MV-4-11 (cell line): ENCODE measurements at places on chromosomes 12 and 14.

GRCh38 chr12:45718306-45718705 is 11.2 kb upstream of the ARID2 start:
- no peak for DNase-seq

DNA sequence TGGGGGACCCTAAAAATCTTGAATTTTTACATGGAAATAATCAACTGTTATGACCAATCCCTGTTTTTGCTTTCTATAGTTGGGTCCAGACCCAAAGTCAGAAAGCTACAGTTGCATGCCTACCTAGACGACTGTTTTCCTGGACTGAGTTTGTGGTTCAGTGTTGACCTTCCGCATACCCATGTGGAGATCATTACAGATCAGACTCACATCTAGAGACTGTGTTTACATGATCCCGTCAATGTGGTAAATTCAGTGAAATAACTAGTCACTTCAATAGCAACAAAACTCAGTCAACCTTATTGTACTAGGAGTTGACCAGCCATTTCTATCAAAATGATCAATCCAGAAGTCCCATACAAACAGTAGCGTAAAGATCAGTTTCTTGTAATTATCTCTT is 257.6 kb downstream of the EGLN3 start:
- no peak for DNase-seq

DNA sequence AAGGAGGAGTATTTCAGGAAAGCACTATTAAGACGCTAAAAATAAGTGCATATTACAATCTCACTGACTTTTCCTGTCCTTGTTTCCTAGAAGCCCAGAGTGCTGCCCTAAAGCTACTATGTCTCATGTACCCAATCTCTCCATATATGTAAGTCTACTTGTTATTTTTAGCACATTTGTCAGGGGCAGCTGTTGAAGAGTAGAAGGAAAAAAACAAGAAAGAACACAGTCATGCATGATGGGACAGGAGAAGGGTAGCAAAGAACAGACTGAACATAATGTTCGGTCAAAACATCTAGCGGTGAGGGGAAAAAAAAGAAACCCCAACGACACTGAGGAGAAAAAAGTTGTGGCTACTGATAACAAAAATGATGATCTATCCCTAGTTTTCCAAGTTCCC is 14.3 kb downstream of the YBX3 start:
- no peak for DNase-seq

- peak; percentile 66 for DNase-seq
Observed at GRCh38 chr12:94178882-94179281, 30.5 kb downstream of the PLXNC1 start.

- no peak for DNase-seq
Observed at GRCh38 chr12:1826867-1827705, 6.7 kb downstream of the LRTM2 start.

DNA sequence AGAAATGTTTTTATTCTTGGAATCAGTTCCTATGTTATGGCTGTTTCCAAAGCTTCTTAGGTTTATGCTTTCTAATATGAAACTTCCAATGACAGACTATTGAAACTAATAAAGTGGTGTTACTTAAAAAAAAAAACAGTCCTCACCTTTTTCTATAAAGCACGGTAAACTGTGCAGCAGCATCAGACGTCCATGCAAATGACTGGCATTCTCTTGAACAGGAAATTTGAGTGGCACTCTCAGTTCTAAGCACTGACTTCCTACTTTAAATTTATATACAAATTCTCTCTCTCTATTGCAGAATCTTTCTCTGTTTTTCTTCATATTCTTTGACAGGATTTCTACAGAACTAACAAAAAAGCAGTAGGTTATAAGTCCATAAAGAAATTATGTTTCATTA is 2.8 kb upstream of the RAD51AP1 start:
- DNase-seq: no peak

- DNase-seq: no peak
Observed at GRCh38 chr12:65122703-65123102, 1.6 kb upstream of the WIF1 start.

DNA sequence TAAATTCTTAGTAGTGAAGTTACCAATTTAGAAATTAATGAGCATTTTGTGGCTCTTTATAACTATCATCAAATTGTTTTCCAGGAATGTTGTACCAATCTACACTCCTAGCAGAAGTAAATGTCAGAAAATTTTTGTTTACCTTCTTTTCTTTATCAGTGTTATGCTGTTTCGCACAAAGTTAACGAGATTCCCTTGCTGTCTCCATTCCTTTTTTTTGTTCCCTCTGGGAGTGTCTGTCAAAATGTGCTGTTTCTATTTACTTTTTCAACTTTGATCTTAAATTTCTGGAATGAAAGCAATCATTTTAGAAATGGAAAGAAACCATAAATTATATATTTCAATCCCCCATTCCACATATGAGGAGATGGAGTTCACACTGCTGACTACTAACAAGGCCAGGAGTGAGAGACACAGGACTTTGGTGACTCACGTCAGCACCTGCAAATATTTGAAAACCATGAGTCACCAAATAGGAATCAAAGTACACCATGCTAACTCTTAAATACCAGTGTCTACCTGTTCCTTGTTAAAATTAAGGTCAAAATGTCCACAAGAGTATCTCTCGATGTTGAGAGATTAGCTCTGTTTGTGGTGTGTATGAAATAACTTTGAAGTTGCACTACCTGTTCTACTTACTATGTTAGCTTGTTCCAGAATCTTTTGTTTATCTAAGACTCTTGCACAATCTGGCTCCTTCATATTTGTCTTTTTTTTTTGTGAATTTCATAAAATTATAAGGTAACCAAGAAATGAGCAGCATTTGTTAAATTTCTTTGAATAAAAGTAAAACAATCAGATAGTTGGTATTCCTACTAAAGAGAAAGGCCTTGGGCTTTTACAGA is 106.0 kb downstream of the RMST start:
- no peak for DNase-seq

- no peak for DNase-seq
Observed at GRCh38 chr12:1053690-1054089, 62.7 kb downstream of the ERC1 start.

- no peak for DNase-seq
Observed at GRCh38 chr12:45406988-45407850, 191.3 kb downstream of the ANO6 start.

DNA sequence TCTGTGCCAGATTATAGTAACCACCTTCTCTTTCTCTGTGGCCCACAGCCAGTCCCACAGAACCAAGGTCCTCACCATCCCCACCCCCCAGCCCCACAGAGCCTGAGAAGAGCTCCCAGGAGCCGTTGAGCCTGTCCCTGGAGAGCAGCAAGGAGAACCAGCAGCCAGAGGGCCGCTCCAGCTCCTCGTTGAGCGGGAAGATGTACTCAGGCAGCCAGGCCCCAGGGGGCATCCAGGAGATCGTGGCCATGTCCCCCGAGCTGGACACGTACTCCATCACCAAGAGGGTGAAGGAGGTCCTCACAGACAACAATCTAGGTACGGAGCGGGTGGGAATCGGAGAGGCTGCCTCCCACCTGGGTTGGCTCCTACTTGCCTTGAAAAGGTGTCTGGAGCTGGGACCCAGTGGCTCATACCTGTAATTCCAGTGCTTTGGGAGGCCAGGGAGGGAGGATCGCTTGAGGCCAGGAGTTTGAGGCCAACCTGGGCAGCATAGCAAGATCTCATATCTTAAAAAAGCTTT is 34.4 kb downstream of the PHETA1 start:
- no peak for DNase-seq

DNA sequence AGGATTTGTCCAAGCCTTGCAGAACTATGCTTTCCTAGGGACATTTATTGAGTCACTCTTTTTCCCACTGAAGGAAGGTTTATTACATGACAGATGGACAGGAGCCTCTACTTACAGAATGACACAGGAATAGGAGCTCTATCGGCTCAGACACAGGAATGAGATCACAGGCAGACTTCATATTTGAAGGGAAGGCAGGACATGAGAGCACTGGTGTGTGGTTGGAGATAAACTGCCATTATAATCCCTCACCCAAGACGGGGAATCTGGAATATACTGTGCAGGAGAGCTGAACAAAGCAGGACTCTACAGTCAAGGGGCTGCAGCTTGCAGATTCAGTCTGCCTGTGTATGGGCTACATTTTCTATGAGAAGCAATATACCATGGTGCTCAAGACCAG is 26.8 kb upstream of the IL22 start:
- DNase-seq: no peak

DNA sequence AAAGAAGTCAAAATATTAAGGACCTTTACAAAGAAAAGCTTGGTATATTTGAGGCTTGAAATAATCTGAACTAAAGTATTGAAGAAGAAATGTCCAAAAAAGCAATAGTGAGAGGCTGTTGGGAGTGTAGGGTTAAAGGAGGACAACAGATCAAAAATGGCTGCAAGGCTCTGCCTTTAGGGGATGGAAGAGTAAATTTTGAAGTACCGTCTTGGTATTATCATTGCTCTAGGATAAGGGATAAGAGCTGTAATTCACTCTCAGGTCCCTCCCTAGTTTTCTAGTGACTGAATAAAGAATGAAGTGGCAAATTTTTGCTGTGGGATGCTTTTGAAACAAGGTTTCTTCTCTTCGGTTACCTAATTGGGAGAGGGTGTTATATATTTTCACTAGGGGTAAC is 38.7 kb downstream of the LEMD3 start:
- no peak for DNase-seq

GRCh38 chr12:66548338-66549049 is 130.4 kb downstream of the GRIP1 start:
- DNase-seq: no peak

DNA sequence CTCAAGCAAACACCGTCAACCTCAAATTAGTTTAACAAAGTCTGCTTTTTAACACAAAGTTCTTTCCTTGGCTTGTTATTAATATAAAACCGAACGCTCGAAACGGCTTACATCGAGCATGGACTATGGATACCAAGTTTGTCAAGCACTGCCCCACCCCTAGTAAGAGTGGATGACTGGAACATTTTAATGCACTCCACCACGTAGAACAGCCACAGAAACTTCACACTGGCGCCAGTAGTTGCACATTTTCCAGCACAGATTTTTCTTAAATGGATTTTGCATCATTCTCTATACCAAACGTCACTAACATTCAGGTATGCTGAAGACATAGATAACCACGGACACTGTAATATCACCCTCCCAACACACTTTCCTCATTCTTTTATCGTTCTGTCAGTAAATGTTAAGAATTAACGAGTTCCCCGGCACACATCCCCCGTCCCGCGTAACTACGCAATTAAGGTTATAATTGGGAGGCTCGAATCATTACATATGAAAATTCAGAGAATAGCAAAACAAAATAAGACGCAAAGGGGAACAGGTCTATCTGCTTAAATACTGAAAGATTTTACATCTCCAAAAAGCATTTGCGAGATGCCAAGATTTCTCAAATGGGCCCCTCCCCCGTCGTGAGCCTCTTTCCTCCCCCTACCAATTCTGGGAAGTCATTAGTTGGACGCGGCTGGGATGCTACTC is 990 bp downstream of the FERMT2 start:
- no peak for DNase-seq

DNA sequence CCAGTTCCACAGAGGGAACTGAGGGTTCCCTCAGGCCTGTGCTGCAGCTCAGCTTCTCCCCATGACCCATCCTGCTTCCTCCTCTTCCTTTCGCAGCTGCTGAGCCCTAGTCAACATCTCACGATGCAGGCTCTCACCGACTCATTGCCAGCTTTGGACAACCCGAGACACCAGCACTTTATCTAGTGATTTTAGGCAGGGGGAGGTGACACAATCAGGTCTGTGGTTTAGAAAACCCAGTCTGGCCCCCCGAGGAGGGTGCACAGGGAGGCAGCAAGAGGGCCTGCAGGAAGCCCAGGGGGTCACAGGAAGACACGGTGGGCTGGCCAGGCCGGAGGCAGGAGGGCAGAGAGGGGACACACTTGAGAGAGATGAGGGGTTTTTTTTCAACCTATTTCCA is 35.4 kb downstream of the DIO3 start:
- no peak for DNase-seq

DNA sequence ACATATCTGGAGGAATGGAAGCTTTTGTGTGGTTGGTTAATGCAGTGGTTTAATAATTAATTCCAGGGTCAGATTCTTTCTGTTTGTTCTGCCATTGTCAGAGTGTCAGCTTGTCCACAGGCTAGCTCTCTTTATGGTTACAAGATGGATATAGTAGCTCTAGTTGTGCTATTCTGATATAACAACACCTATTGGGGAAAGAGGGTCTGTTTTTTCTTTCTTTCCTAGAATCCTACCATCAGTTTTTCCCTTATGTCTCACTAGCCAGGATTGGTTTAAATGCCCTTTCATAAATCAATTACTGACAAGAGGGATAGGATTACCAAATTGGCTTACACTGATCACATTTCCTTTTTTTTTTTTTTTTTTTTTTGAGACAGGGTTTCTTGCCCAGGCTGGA is 27.8 kb downstream of the CNOT2 start:
- DNase-seq: peak; percentile 19

DNA sequence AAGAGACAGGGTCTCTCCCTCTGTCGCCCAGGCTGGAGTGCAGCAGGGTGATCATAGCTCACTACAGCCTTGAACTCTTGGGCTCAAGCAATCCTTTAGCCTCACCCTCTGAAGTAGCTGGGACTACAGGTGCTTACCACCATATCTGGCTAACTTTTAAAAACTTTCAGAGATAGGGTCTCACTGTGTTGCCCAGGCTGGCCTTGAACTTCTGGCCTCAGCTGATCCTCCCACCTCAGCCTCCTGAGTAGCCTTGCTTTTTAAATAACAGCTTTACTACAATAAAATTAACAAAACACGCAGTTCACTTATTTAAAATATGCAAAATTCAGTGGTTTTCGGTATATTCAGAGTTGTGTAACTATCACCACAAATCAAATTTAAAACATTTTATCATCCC is 79.0 kb downstream of the RCOR1 start:
- DNase-seq: no peak

- no peak for DNase-seq
Observed at GRCh38 chr12:22765421-22766130, 140.6 kb downstream of the ETNK1 start.

DNA sequence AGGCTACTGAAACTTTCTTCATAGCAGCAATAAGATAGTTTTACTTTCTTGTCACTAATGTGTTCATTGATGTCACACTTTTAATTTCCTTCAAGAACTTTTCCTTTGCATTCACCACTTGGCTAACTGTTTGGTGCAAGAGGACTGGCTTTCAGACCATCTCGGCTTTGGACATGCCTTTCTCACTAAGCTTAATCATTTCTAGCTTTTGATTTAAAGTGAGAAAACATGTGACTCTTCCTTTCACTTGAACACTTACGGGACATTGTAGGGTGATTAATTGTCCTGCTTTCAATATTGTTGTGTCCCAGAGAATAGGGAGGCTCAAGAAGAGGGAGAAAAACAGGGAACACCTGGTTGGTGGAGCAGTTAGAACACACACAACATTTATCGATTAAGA is 41.9 kb downstream of the IFNG start:
- no peak for DNase-seq

GRCh38 chr14:22601996-22602395 is 3.9 kb downstream of the ABHD4 start:
- no peak for DNase-seq

DNA sequence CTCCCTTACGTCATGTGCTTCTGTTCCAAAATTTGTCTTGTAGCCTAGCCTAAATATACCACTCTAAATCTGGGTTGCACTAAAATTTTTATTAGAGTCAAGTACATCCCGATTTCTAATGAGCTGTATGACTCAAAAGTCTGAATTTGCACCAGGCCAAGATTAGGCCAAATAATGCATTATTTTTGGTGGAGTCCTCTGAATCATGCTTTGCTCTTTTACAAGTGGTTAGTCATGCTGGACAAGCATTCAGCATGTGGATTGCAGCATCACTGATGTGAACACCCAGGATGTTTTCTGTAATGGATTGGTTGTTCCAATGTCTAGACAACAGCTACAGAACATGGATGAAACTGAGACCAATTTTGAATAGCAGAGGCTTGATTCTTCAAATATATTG is 23.7 kb downstream of the HEBP1 start:
- no peak for DNase-seq

- DNase-seq: no peak
Observed at GRCh38 chr14:79352076-79352630, 859.2 kb downstream of the DIO2 start.
